Motor neuron (in vitro differentiated cells): ENCODE measurements at places on chromosomes 1 and 21. TPM values are rescaled to one million over a fixed set of nuclear protein-coding genes. Genes with fewer than 3 reads are reported as not detected.

- ATAC-seq: no peak
Observed at GRCh38 chr1:147625362-147625995, 44.8 kb downstream of the ACP6 start.

The CD34 gene
- total RNA-seq: 0.20 and 0.22 TPM in 2 replicates

DNA sequence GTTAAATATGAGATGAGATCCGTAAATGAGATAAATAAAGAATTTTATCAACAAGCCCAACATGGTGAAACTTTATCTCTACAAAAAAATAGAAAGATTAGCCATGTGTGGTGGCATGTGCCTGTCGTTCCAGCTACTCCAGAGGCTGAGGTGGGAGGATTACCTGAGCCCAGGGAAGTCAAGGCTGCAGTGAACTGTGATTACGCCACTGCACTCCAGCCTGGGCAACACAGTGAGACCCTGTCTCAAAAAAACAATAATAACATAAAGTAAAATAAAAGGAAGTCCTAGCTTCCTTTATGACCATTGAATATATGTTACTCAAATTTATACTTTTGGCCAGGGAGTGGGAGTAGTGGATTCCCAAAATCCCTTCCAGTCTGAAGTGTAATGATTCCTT, 48.7 kb upstream of the TEKT2 start:
- ATAC-seq: no peak

The UTS2 gene
- total RNA-seq: 0.63 and 1.2 TPM in 2 replicates

GRCh38 chr1:85888921-85889320, 180.7 kb upstream of the ZNHIT6 start:
- ATAC-seq: no peak

- no peak for ATAC-seq
Observed at GRCh38 chr1:9654834-9655723, 3.5 kb downstream of the PIK3CD start.

DNA sequence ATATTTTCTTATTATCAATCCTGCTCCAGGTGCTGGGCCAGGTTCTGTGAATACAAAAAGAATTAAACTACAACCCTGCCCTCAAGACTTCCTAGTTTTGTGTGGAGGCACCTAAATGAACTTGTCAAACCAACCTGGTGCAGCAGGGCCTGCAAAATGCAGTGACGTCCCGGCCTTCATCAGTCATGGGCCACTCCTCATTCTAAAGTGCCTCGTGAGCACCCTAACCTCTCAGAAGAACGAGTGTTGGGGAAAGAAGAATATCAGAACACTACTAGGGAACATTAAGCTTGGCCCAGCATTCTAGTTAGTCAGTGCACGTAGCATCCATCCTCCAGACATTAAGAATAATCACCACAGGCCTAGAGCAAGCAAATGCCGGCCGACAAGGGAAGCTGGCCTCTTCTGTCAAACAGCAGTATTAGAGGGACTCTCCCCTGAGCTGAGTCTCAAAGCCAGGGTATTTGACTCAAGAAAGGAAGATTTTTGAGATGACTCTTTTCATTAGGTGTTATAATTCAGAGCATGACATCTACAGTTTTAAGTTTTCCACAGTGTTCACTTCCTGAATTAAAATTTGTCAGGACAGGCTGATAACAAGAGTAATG, 137.9 kb downstream of the SLC45A1 start:
- ATAC-seq: peak; percentile 36

DNA sequence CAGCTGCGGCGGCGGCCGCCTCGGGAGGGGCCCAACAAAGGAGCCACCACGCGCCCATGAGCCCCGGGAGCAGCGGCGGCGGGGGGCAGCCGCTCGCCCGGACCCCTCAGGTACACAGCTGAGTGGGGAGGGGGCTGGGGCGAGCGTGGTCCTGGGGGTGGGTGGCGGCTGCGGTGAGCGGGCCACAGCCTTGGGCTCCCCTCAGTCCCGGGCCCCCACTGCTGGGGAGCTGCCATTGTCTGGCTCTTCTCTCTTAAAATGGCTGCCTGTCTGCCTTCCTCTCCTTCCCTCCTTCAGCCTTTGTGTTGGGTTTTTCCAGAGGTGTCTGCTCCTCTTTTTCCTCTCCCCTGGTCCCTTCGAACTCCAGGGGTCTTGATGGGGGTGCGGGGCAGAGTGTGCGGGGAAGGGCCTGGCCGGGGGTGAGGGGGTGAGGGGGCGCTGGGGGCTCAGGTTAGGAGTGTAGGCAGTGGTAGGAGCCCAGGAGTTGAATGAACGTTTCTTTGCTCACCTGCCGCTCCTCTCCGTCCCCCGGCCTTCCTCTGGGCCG, 1.7 kb downstream of the ARID1A start:
- ATAC-seq: no peak

- ATAC-seq: no peak
Observed at GRCh38 chr1:169110236-169110635, 3.7 kb downstream of the ATP1B1 start.

GRCh38 chr1:87151500-87152421, 176.9 kb upstream of the LMO4 start:
- no peak for ATAC-seq

The FCGR3A gene
- not detected in 2 replicates for total RNA-seq

DNA sequence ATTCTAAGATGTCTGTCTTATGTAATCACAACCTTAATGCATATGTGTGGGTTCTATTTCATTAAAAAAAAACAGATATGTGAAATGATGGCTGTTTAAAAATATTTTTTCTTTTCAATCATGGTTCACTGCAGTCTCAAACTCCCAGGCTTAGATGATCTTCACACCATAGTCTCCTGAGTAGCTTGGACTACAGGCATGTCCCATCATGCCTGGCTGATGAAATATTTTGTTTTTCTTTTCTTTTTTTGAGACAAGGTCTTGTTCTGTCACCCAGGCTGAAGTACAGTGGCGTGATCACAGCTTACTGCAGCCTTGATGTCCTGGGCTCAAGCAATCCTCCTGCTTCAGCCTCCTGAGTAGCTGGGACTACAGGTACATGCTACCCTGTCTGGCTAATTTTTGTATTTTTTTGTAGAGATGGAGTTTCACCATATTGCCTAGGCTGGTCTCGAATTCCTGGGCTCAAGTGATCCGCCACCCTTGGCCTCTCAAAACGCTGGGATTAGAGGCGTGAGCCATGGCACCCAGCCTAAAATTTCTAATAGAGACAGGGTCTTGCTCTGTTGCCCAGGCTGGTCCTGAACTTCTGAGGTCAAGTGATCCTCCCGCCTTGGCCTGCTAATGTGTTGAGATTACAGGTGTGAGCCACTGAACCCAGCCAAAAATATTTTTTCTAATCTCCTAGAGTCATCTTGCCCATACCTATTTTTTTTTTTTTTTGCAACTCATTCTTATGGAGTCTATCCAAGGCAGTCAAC, 67.6 kb downstream of the GIPC2 start:
- no peak for ATAC-seq

GRCh38 chr1:204565617-204566582, 49.7 kb downstream of the MDM4 start:
- peak; percentile 80 for ATAC-seq

The CBR3 gene
- 0.49 TPM in 1 of 2 replicates, not detected in the other for total RNA-seq

DNA sequence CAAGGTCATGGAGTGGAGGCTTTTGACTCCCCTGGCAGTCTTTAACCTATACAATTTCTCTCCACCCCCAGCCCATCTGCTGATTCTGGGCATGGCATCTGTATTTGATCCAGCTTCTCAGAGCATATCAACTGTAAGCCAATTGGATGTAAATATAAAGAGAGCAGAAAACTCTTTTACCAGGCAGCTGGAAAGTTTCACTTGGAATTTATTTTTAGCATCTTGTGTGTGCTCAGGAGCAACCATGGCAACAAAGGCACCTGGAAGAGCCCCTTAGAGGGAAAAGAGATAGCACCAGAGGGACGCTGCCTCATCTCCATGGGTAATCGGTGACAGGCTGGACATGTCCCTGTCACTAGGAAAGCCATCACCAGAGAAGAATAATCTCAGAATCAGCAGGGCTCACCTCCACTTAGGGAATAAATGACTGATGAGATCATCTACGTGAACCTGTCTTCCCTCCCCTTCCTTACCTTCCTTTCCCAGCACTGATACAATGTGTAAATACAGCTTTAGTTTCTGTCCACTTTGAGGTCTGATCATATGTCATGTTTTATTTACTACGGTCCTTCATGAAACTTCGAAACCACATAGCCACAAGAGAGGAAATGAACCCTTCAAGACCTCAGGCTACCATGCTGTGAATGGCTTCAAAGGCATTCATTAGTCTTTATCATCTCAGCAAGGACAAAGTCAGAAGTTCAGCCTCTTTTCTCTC, 25.3 kb upstream of the SIPA1L2 start:
- no peak for ATAC-seq
